ENCODE measurements at places on chromosomes 4 and X.

DNA sequence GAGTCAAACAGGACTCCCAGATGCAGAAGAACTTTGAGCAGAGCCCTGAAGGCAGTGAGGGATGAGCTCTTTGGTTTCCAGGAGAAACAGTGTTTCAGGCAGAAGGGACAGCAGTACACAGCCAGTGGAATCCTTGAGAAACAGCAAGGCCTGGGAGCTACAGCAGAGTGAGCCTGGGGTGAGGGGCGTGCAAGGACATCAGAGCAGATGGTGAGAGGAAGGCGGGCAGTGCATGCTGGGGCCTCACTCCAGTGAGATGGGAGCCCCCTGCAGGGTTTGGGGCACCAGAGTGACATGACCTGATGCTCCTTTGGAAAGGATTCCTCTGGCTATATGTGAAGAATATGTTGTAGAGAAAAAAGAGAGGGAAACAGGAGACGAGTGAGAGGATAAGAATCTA lies 98.1 kb upstream of the EGFL6 start:
- DNase-seq, result no peak

GRCh38 chrX:132169554-132169953 lies 41.7 kb upstream of the FRMD7 start:
- DNase-seq, result no peak

GRCh38 chr4:1315836-1316536 lies 26.3 kb downstream of the MAEA start:
- DNase-seq, result no peak

DNA sequence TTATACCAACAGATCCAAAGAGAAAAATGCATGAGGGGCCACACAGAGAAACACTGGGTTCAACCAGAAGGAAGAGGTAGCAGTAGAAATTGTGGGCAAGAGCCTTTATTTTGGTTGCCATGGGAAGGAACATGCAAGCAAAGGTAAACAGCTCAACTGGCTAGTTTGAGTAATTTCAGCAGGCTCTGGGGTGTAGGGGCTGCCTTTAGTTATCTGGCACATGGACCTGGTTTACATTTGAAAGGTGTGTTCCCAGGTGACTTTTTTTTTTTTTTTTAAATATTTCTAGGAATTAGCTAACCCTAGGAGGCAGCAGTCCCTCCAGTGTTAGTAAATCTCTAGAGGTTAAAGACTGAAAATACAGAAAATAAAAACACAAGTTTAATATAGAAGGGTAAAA lies 481.9 kb downstream of the ACTRT1 start:
- no peak for DNase-seq

GRCh38 chr4:110867251-110867960 lies 244.5 kb upstream of the PITX2 start:
- DNase-seq, result no peak

- DNase-seq, result no peak
Observed at GRCh38 chr4:186617921-186618320, 62.6 kb upstream of the MTNR1A start.

- DNase-seq, result no peak
Observed at GRCh38 chr4:15161439-15161838, 159.2 kb downstream of the CPEB2 start.

DNA sequence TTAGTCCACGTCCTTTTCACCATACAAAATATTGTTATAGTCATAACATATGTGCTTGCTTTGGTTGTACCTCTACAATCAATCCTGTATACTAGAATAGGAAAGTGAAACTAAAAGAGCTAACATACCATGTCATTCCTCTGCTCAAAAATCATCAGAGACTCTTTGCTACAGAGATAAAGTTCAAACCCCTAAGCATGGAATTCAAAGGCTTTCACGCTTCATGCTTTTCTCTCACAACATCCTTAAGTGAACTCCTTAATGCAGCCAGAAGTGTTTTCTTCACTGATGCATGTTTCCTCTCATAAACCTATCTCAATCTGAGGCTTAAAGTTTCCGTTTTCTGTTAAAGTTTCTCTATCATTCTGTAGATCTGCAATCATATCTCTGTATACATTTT lies 744.6 kb upstream of the IGFBP7 start:
- DNase-seq, result no peak

GRCh38 chr4:1338752-1339414 lies 8.1 kb upstream of the UVSSA start:
- DNase-seq, result no peak

- no peak for DNase-seq
Observed at GRCh38 chr4:8328456-8328855, 58.9 kb downstream of the HTRA3 start.

DNA sequence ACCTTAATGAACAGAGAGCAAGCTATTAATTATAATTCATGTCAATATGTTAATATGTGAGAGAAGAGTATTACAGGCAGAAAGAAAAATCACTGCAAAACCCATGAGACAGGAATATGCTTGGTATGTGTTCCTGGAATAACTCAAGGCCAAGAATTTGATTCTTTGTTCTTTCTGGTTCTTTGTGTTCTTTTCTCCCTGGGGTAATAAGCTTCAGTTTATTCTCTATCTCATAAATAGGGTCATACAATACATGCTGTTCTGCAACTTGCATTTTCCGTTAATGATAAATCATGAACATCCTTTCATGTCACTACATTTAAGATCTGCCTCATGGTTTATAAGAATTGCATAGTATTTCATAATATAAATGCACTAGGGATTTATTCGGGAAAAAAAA lies 16.8 kb upstream of the THOC2 start:
- DNase-seq, result no peak

GRCh38 chrX:128992107-128992971 lies 531.0 kb downstream of the SMARCA1 start:
- DNase-seq, result no peak
